ENCODE measurements at places on chromosomes 1 and 21.

DNA sequence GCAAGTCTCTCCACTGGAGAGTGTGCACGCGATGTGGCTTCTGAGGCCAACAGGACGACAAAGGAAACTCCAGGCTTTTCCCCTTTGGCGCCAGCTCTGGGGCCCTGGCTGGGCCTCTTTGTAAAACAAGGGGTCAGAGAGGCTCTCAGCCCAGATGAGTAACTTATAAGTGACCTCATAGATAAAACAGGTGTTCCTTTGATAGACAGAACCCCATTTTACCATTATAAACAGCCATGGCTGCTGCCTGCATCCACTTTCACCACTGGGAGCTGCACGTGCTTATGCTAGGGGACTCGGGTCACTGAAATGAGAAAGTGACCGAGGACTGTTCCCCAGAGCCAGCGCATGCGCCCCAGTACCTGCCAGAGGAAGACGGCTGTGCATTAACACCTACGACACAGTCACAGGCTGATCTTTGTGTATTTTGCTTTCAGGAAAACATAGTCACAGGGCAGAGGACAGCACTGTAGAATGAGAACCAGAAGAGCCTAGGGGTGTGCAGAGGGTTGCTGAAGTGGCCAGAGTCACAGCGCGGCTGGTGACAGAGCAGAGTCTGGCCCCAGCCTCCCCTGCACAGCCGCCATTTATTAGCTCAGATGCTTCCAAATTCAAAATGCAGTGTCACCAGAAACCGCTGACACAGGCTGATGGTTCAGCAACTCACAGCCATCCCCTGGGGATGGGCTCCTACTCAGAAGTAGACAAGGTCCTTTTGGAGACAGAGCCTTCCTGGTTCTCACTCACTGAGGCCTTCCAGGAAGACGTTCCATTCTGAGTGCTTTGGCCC lies 12.7 kb downstream of the RNF207 start:
- no peak for DNase-seq

DNA sequence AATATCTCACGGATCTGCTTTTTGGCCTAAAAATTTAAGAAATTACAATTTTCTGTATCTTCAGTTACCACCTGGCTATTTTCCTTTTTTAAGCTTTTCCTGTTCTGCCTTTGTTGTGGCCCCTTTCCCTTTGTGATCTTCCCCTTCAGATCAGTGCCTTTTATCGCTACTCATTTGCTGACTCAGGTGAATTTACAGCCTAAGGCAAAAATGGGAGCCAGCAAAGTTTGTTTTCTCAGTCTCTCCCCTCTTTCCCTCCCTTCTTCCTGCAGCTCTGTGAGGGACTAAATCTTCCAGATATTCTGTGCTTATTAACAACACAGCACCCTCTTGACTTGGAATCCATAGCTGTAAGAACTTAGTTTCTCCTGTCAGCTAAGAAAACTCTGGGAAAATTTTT lies 5.3 kb upstream of the PRRC2C start:
- no peak for DNase-seq

- DNase-seq = no peak
These were observed 84.8 kb upstream of the ZNF648 start for GRCh38 chr1:182146286-182146685.

DNA sequence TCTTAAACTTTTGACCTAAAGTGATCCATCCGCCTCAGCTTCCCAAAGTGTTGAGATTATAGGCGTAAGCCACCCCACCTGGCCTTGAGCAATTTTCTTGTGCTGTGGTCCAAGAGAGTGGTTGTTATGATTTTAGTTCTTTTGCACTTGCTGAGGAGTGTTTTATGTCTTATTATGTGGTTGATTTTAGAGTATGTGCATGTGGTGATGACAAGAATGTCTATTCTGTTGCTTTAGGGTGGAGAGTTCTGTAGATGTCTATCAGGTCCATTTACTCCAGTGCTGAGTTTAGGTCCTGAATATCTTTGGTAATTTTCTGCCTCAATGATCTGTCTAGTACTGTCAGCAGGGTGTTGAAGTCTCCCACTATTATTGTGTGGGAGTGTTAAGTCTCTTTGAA lies 11.2 kb upstream of the S100B start:
- DNase-seq = no peak

- DNase-seq = no peak
These were observed 53.5 kb downstream of the CHD5 start for GRCh38 chr1:6126521-6127067.

DNA sequence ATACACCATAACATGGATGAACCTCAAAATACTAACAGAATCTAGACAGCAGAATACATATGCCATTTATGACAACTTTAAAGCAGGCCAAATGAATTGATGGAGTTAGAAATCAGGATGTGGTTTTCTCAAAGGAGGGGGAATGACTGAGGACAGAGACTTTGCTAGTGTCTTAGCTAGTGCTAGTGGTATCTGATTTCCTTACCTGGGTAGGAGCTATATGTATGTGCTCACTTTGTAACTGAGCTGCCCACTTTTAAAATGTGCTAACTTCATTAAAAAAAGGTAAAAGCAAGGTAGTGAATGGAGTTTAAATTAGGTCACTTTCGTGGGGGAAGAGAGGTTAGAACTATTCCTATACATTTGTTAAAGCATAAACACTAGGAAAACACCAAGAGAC lies 2.6 kb downstream of the GTF2B start:
- DNase-seq = no peak

GRCh38 chr1:10864776-10865175 lies 68.3 kb upstream of the CASZ1 start:
- no peak for DNase-seq

DNA sequence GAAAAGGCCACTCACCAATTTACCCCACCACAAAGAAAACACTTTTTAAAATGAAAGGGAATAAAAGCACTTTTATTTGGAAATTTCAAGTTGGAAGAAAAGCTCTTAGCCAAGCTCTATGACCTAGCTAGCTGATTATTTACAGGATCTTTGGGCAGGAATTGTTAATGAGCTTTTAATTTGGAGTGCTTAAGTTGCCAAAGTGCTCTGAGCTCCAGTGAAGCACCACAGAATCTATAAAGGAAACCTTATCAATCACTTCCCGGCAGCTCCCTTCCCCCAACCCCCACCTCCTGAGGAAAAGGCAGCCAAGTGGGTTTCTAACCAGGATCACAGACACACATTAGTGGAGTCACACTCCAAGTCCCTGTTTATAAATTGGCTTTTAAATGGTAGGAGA lies 1.5 kb downstream of the ERI3 start:
- DNase-seq = no peak

DNA sequence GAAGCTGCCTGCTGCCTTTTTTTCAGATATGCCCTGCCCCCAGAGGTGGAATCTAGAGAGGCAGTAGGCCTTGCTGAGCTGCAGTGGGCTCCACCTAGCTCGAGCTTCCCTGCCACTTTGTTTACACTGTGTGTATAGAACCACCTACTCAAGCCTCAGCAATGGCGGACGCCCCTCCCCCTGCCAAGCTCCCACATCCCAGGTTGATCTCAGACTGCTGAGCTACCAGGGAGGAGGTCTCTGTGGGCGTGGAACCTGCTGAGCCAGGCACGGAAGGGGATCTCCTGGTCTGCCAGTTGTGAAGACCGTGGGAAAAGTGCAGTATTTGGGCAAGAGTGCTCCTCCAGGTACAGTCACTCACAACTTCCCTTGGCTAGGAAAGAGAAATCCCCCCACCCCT lies 65.1 kb downstream of the MSH4 start:
- no peak for DNase-seq

GRCh38 chr1:222861062-222861461 lies 46.2 kb downstream of the DISP1 start:
- DNase-seq = no peak

GRCh38 chr1:204288021-204288588 lies 71.6 kb downstream of the PLEKHA6 start:
- no peak for DNase-seq

GRCh38 chr1:206021008-206021625 lies 2.6 kb downstream of the CTSE start:
- no peak for DNase-seq

- DNase-seq = no peak
These were observed 7.7 kb upstream of the S100A2 start for GRCh38 chr1:153573351-153573750.

DNA sequence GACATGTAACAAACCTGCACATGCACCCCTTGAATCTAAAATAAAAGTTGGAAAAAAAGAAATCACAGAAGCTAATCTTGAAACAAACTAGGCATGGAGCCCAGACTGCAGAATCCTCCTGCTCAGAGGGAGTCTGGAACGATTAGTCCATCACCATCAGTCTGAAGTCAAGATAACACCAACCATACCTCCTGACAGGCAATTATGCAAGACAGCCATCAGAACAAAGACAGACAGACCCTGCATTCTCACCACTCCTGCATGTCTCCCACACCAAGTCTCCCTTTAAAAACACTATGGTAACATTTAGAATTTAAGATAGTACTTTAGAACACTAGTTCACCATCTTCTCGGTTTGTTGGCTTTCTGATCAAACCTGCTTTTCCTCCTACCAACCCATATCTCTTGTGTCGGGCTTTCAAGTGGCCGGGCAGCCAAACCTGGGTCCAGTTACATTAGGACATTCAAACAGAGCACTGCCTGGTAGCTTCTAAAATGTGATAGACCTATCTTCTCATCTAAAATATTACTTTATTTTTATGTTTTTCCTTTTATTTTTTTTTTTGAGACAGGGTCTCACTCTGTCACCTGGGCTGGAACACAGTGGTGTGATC lies 10.1 kb downstream of the YARS1 start:
- DNase-seq = no peak

GRCh38 chr1:94852788-94853187 lies 32.6 kb downstream of the SLC44A3 start:
- DNase-seq = no peak

- DNase-seq = no peak
These were observed 118.8 kb downstream of the RNF220 start for GRCh38 chr1:44523593-44524591.

- no peak for DNase-seq
These were observed 11.1 kb upstream of the CD48 start for GRCh38 chr1:160722726-160723125.

- DNase-seq = no peak
These were observed 555.8 kb downstream of the DPYD start for GRCh38 chr1:97365026-97365425.

- no peak for DNase-seq
These were observed 40.0 kb upstream of the PTPRC start for GRCh38 chr1:198598796-198599321.

- no peak for DNase-seq
These were observed 160.5 kb downstream of the RASAL2 start for GRCh38 chr1:178254433-178254832.

DNA sequence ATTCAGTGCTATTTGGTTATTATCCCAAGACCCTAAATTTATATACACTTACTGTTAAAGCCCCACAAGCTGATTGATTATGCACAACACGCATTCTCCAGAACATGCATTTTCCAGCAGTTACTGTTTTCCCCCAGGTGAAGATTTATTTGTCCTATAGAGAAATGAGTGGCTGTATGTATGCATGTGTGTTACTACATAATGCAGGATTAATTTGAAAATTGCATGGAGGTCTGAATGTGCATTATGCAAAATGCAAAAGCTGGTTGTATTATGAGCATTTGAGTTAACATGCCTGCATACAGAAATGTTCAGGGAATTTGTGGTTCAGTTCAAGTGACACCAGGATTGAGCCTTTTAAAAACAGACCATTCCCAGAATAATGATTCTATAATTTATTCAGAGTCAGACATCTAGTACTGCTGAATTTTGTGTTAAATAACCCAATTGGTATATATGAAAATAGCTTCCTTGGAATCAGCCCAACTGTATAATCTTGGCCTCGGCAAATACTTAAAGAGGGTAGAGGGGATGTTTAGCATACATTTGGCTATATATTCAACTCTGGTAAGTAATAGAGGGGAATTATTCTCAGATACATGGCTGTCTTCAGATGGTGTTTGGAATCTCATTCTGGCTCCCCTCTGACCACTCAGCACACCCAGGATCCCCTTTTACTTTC lies 320.0 kb downstream of the HHAT start:
- DNase-seq = no peak

GRCh38 chr1:45815667-45816458 lies 12.5 kb downstream of the MAST2 start:
- DNase-seq = no peak

DNA sequence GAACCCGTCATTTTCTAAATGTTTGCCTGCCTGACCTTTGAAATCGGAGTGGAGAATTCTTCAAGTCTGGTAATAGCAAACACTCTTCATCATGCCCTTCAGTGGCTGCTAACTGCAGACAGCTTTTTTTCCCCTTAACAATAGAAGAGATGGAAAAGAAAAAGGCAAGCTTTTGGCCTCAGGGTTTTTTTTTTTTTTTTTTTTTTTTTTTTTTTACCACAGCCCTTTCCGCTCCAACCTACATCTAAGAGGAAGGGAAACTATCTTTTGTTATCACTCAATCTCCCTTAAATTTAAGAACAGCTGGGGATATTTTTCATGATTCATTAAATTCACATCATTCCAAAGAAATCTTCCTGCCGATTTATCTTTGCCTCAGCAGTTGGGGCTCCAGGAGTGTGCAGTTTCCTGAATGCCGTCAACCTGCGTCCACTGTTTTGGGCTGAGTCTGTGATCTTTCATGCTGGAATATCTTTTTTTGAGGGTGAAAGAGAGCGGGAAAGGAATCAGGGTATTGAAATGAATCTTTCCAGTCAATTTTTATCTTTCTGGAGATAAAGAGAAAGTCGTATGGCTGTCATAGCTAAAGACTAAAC lies 144.5 kb upstream of the SMYD2 start:
- DNase-seq = no peak

DNA sequence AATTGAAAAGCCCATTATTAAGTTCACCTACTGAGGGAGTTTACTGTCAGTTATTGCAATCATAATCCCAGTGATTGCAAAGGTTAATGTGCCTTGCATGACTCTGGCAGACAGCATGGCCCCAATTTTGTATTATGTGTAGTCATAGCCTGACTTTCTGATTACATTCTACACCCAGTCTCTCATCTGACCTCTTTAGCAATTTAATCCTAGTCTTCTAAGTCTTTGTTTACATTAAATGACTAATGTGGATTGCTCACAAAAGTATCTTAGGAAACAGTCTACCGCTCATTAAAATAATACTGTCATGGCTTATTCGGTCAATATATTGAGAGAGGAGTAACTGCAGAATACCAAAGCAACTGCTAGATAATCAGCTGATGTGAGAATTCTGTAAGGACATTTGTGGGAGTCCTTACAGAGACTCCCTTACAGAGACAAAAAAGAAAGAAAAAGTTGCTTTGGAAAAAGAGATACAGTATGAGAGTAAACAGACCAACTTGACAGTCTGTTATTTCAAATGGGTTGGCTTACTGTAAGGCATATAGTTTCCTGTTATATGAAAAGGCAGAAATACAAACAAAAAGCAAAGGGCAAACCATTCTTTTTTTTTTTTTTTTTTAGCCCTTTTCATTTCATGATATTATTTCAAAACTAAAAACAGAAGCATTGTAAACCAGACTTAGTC lies 42.8 kb downstream of the SMG7 start:
- no peak for DNase-seq

- no peak for DNase-seq
These were observed 35.2 kb upstream of the NTPCR start for GRCh38 chr1:232915212-232915611.

All from stimulated activated CD8-positive, alpha-beta memory T cell treated with anti-CD3 and anti-CD28 coated beads, Interleukin-12 subunit alpha, Interleukin-12 subunit beta, amount 100 ng/mL, for 1 hour (primary cell).